Kidney capillary endothelial cell (primary cell): ENCODE measurements at places on chromosomes 1 and 21.

DNA sequence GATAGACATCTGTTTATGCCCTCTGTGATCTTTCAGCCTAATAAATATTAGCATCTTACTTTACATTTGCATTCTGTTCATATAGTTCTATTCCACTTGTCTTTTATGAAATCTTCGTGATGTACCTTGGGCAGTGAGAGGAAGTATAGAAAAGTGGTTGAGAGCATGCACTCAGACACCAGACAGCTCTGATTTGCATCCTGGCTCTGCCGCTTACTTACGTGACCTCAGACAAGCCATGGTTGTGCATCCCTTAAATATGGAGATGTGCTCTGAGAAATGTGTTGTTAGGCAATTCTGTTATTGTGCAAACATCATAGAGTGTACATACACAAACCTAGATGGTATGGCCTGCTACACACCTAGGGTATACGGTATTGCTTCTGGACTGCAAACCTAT, 22.9 kb downstream of the OVGP1 start:
- no peak for DNase-seq

GRCh38 chr1:185917646-185918045, 183.5 kb downstream of the HMCN1 start:
- DNase-seq, result no peak

DNA sequence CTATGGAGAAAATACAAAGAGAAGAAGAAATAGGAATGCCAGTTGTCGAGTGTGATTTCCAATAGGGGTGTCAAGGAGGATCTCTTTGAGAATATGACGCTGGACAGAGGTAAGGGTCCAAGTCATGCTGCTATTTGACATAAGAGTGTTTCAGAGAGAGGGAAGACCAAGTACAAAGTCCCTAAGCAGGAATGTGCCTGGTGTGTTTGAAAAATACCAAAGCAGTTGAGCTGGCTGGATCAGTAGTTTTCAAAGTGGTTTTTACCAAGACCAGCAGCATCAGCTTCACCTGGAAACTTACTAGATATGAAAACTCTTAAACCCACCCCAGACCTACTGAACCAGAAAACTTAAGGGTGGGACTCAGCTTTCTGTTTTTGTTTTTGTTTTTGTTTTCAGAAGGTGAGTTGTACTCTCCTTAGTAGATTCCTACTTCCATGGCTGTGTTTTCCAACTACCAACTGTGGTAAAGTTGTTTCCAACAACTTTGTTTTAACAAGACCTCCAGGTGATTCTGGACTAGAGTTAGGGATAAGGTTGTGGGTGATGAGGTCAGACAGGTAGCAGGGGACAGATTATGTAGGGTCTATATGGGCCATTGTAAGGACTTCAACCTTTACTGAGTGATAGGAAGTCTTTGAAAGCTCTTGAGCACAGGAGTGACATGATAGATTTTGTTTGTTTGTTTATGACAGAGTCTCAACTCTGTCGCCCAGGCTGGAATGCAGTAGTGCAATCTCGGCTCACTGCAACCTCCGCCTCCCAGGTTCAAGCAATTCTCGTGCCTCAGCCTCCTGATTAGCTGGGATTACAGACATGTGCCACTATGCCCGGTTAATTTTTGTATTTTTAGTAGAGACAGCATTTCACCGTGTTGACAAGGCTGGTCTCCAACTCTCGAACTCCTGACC, 7.3 kb upstream of the GJA9 start:
- no peak for DNase-seq

GRCh38 chr1:112325504-112325903, 70.5 kb upstream of the CTTNBP2NL start:
- no peak for DNase-seq

- DNase-seq, result no peak
Observed at GRCh38 chr1:8476006-8476405, 158.1 kb downstream of the SLC45A1 start.

DNA sequence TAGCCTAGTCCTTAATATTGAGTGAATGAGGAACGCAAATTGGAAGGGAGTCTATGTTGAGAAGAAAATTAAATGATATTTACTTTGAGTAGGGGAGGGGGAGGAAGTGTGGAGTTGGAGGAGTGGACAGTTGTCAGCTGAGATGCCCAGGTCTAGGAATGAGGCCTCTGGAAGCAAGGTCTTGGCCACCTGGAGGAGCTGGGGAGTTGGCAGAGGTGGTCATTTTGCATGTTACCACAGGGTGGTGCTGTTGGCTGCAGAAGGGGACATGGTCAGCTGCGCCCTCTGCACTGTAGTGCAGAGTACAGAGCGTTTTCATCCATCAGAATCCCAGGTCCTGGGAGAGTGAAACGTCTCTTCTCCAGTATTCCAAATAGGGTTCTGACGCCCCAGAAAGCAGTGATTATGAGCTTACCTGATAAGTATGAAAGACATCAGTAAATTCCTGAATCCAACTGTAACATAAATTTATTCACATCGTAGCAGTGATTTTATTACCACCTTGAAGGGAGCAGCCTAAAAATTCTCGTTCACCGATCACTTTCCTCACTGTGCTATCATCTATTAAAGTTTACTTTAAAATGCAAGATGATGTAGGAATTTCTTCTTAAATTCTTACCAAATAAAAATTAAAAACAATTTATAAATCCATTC, 13.8 kb downstream of the PARK7 start:
- DNase-seq, result peak; percentile 73

GRCh38 chr1:41345434-41346075, 15.7 kb upstream of the FOXO6 start:
- no peak for DNase-seq

- DNase-seq, result no peak
Observed at GRCh38 chr1:74681449-74681848, 7.9 kb upstream of the ERICH3 start.

GRCh38 chr1:42043182-42043581, 110.0 kb upstream of the GUCA2B start:
- no peak for DNase-seq

DNA sequence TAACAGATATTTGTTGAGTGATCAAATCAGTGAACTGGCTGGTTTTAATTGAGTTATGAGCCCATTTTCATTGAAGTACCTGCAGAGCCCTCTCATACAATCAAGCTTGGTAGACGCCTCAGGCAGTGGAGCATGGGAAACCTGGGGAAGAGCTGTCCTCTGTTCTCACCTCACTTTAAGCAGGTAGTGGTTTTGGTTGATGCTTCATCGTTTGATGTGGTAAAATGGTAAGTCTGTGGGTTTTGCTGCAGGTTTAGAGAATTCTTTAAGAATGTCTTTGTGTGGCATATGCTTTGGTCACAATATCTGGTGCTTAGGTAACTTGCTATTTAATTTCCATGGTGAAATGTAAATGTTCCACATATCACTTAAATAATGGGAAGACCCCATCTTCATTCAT, 10.0 kb downstream of the LAMC1 start:
- no peak for DNase-seq

GRCh38 chr1:245332085-245332484, 177.3 kb downstream of the KIF26B start:
- DNase-seq, result no peak

- DNase-seq, result peak; percentile 84
Observed at GRCh38 chr1:25695771-25696311, 79.2 kb downstream of the MAN1C1 start.

- no peak for DNase-seq
Observed at GRCh38 chr1:187264995-187265602, 436.4 kb downstream of the PLA2G4A start.

GRCh38 chr1:109730666-109731065, 10.2 kb downstream of the GSTM3 start:
- DNase-seq, result no peak

DNA sequence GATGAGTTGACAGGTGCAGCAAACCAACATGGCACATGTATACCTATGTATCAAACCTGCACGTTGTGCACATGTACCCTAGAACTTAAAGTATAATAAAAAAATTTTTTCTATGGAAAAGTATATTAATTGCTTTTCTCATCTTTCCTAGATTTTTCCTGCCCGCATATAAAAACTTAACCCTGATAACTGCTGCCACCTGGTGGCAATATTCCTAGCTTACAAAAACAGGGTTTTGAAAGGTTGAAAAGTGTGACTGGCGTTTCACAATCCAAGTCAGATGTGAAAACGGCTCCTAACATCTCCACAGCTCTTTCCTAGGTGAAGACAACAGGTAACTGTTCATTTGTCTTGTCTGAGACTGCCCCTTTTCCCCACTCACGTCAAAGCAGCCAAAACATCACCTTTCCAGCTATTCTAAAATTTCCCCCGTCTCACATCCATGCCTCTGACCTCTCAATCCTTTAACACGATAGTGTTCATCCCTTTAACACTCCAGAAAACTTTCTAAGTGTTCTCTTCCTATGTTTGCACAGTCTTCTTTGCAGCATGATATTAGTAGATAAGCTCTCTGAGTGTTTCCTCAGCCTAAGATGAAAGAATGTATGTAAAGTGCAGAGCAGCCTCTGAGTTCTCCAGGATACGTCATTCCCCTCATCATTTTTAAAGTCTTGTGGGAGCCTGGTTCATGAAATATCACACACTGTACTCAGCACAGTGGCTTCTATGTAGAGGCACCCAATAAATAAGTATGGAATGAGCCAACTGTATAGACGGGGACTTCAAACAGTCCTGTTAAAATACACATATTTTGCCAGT, 27.5 kb downstream of the OVGP1 start:
- DNase-seq, result peak; percentile 46

DNA sequence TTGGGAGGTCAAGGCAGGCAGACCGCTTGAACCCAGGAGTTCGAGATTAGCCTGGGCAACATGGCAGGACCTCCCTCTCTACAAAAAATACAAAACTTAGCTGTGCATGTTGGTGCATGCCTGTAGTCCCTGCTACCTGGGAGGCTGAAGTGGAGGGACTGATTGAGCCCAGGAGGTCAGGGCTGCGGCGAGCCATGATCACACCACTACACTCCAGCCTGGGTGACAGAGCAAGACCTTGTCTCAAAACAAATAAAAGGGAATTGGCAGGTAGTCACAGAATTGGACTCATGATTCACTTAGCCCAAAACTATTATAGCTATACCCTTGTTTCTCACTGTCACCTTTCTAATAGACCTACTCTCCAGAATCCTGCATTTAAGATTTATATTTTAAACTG, 5.5 kb downstream of the TADA1 start:
- DNase-seq, result no peak

- DNase-seq, result no peak
Observed at GRCh38 chr1:202117898-202118371, 4.8 kb upstream of the GPR37L1 start.

DNA sequence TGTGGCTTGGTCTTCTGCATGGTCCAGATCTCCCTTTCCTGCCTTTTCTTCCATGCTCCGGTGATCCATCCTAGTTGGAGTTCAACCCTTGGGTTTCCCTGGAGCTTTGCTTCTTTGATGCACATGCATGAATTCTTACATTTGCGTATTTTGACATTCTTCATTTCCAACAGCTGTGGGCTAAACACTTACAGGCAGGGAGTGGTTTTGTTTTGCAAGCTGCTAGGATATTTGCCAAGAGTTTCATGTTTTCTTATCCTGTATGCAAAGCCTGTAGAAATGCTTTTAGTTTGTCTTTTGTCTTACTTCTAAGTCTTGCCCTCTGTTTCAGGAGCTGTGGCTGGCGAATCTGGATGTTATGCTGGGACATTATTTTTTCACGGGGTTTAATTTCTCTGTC, 90.3 kb upstream of the PAXBP1 start:
- DNase-seq, result no peak

GRCh38 chr1:151803915-151804314, 1.3 kb downstream of the LINGO4 start:
- no peak for DNase-seq

GRCh38 chr21:29368906-29369305, 70.2 kb downstream of the BACH1 start:
- DNase-seq, result no peak

- no peak for DNase-seq
Observed at GRCh38 chr21:41765973-41766882, 624 bp downstream of the RIPK4 start.

GRCh38 chr21:39796466-39796865, 51.5 kb downstream of the IGSF5 start:
- DNase-seq, result no peak

- DNase-seq, result no peak
Observed at GRCh38 chr21:44018813-44019567, 6.9 kb downstream of the TRAPPC10 start.

DNA sequence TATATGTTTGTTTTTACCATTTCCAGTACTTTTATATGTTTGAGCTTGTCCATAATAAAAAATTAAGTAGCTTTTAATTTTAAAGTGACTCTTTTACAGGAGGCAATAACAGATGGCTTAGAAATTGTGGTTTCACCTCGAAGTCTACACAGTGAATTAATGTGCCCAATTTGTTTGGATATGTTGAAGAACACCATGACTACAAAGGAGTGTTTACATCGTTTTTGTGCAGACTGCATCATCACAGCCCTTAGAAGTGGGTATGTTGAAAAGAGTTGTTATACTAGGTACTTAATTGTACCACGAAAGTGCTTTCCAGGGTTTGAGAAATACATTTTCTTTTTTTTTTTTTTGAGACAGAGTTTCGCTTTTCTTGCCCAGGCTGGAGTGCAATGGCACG, 46.1 kb downstream of the RNF2 start:
- no peak for DNase-seq

DNA sequence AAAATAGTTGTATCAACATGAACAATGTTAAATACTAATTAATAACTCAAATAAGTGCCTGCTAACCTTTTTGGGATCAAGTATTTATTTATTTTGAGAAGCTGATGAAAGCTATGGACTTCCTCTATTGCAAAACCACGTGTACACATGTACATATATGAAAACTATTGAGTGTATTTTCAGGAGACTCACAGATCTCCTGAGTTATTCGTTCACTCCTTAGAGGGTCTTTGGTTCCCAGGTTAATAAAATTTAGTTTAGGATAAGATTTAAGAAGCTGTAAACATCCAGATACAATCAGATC, 130.5 kb downstream of the DISC1 start:
- no peak for DNase-seq

- no peak for DNase-seq
Observed at GRCh38 chr1:20597650-20598049, 8.8 kb downstream of the CDA start.

- no peak for DNase-seq
Observed at GRCh38 chr1:181179987-181180365, 91.5 kb downstream of the IER5 start.

DNA sequence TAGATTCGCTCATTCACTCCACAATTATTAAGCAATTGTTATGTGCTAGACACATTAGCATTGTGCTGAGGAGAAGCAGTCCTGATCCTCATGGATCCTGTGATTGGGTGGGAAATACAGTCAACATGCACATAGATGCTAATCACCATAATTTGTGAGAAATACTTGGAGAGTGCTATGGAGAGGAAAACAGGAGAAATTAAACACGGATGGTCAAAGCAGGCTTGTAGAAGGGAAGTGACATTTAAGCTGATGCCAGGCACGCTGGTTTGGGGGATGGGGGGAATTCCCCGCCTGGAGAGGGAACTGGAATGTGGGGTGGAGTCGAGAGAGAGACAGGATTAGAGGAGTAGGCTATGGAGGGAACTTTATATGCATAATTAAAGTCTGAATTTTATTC, 52.2 kb upstream of the L1TD1 start:
- no peak for DNase-seq

- DNase-seq, result no peak
Observed at GRCh38 chr1:214002472-214002871, 14.7 kb downstream of the PROX1 start.

- DNase-seq, result no peak
Observed at GRCh38 chr1:113859478-113860175, 11.9 kb downstream of the PTPN22 start.

GRCh38 chr1:100703716-100704115, 15.8 kb upstream of the VCAM1 start:
- peak; percentile 34 for DNase-seq
